CD8-positive, alpha-beta T cell (primary cell): ENCODE measurements at places on chromosomes 7 and 10. TPM values are rescaled to one million over a fixed set of nuclear protein-coding genes. Genes with fewer than 3 reads are reported as not detected.
A peak's percentile ranks its signal among the peaks of the same experiment; 100 is the strongest.

DNA sequence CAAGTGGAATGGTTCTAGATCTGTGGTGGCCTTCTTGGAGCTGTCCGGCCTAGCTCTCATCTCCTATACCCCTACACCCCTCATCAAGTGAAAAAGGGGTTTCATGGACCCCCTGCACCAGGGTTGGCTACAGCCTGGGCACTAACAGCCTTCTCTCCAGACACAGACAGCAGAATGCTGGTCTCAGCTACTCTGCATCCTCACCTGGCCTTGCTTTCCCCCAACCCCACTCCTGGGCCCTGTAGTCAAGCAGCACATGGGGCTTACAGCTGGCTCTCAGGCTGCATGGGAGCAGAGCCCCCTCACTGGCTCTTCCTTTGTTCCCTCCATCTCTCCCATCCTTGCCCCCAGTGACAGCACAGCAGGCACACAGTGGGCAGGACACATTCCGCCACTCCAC lies 20.8 kb upstream of the TMEM273 start:
- no peak for DNase-seq

DNA sequence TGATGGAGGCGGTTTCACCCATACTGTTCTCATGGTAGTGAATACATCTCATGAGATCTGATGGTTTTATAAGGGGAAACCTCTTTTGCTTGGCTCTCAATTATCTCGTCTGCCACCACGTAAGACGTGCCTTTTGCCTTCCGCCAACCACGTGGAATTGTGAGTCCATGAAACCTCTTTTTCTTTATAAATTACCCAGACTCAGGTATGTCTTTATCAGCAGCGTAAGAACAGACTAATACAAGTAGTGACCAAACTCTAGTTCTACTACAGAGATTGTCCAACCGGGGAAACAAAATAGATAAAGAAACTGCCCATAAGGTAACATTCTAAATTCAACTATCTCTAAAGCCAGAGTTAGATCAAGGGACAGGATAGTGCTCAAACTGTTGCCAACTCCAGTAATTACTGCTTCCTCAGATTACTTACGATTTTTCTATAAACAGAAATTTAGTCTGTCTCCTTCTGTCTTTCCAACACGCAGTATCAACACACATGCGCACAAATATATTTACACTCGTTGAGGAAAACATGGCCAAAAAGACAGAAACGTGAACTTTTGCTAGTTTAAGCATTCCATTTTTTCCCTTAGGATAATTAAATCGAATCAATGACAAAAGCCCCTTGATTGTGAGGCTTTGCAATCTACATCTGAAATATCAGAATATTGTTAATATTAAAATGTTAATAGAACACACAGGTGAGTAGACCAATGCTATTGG lies 36.9 kb downstream of the CREB3L2 start:
- DNase-seq, result no peak

The TFR2 gene
- total RNA-seq, result 2.6 TPM

The PKD1L1 gene
- 0.03 TPM for total RNA-seq

The TRPV5 gene
- not detected for total RNA-seq

GRCh38 chr7:33979807-33980355 lies 74.5 kb downstream of the BMPER start:
- no peak for DNase-seq

GRCh38 chr7:135707570-135707966 lies 20.4 kb downstream of the SLC13A4 start:
- no peak for DNase-seq

The C10orf67 gene
- not detected for total RNA-seq

- DNase-seq, result no peak
Observed at GRCh38 chr7:88399696-88400240, 93.1 kb upstream of the STEAP4 start.

DNA sequence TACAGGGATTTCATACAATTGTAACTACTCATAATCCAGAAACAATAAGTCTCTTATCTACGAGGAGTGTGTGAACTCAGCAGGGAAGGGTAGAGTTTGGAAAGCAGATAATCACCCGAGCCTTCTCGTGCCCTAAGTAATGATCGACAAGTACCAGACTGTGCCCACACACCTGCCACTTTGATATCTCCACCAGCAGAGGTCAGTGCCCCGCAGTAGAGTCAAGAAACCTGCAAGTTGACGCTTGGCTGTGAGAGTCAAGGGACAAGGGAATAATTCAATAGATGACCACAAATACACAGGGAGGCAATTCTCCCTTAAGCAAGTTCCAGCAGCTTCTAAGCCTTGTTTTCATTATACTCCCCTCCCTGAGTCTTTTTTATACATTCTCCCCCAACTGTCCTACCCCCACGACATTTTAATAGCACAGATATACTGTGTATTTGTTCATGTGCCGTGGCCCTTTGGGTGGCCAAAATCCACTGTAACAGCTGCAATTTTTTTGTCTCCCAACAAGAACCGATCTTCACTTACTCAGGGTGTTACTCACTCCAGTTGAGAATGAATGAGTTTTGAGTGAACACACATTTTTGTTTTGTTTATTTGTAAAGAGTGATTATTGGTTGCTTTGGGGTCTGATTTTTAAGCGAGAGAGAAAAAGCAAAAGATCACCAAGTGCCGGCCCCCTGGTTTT lies 106.9 kb upstream of the RHEB start:
- peak; percentile 51 for DNase-seq

DNA sequence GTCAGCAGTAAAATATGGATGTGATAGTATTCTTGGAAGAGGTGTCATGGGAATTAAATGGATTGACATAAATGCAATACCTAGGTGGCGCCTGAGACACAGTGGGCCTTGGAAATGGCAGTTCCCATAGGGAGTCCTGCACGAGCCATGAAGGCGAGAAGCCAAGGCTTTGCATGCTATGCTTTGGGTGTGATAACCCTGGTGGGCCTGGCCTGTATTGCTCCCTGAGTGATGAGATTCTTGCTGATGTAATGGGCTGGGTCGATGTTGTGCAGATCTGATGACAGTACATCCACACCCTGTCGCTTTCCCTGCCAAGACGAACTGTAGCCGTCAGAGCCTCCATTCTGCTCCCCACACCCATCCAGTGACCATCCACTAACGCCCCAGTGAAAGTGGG lies 46.4 kb downstream of the CREB5 start:
- DNase-seq, result no peak

DNA sequence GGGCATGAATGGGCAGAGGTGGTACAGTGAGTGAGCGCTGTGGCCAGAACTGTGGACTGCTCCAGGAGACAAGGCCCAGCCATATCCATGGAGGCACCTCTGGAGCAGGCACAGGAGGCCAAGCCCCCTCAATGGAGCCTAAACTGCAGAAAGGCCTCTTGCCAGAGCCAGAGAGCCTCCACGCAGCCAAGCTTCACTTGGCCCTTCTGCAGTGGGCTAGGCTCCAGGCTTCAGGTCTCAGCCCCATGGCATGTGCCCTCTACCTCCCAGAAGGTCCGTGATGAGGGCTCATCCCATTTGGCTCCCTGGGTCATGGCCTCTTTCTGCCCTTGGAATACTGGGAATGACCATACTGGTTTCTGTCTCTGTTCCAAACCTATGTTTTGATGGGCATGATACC lies 8.9 kb downstream of the PDE1C start:
- no peak for DNase-seq

The PRSS2 gene
- total RNA-seq, result not detected

- DNase-seq, result no peak
Observed at GRCh38 chr7:33872870-33873269, 32.5 kb upstream of the BMPER start.

The CNOT4 gene
- 24.8 TPM for total RNA-seq

DNA sequence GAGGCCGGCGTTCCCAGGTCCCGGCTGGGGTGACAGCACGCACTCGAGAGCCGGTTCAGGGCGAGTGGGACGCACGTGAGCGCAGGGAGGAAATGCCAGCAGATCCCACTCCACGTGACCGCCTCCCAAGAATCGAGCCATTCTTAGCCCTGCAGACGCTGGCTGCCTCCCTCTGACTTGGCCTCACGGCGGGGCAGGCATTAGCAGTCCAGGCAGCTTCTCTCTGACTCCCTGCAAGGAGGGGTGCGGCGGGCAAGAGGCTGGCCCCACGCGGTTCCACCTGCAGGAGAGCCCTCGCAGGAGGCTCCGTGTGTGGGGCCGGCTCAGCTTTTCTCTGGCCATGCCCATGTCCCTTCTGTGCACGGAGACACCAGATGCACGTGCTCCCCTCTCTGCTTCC lies 10.1 kb downstream of the GPR146 start:
- DNase-seq, result no peak

The SLIT1 gene
- 0.17 TPM for total RNA-seq

GRCh38 chr10:50471583-50471975 lies 152.2 kb downstream of the SGMS1 start:
- DNase-seq, result no peak
